ENCODE measurements at places on chromosomes 2 and 18.

GRCh38 chr2:190123956-190124355, 61.4 kb upstream of the MSTN start:
- no peak for DNase-seq

- no peak for DNase-seq
These were observed 76.5 kb downstream of the CDCA7 start for GRCh38 chr2:173431191-173431590.

GRCh38 chr2:54808661-54809060, 85.2 kb downstream of the EML6 start:
- no peak for DNase-seq

- DNase-seq = no peak
These were observed 44.7 kb upstream of the ALKAL2 start for GRCh38 chr2:332592-332991.

DNA sequence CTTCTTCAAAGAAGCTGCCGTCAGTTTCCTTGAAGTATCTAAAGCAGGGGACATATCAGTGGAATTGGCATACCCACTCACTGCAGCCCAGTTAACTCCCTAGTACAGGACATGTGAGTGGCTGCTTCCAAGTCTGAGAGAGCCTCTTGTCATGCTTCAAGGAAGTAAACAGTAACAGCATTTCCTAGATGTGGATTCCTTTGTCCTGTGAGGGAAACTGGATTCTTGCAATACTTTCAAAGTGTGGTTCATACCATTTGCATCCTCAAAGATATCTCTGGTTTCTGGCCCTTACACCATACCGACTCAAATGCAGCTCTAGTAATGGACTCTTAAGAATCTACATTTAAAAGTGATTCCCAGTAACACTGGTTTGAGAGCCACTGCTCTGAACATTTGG, 87.2 kb downstream of the ESCO1 start:
- no peak for DNase-seq

- no peak for DNase-seq
These were observed 73.2 kb downstream of the MBP start for GRCh38 chr18:77059294-77059916.

DNA sequence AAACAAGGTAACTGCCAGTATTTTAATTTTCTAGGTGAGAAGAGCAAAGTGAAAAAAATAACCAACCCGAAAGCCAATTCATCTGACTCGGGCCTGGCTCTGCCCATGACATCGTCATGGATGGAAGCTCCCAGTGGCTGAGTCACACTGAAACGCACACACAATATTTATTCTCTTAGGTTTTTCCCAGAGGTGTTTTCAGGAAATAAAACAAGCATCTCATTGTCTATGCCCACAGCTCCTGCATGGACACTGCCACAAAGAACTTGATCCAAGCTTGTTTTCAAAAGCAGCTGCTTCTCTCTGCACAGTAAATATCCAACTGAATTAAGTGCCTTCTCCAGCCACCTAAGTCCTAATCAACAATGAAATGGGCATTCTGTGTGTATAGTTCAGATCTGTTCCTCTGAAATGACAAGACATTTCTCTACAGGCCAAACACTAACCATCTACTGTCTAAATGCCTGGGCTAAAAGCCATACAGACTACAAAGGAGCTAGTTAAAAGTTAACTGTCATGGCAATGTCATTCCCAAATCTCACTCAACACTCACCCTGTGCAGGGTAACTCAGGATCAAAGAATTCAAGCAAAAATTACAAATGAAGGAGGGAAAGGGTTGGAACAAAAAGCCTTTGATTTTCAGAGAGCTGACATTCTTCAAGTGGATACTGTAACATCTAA, 62.9 kb downstream of the RPL31 start:
- DNase-seq = no peak

DNA sequence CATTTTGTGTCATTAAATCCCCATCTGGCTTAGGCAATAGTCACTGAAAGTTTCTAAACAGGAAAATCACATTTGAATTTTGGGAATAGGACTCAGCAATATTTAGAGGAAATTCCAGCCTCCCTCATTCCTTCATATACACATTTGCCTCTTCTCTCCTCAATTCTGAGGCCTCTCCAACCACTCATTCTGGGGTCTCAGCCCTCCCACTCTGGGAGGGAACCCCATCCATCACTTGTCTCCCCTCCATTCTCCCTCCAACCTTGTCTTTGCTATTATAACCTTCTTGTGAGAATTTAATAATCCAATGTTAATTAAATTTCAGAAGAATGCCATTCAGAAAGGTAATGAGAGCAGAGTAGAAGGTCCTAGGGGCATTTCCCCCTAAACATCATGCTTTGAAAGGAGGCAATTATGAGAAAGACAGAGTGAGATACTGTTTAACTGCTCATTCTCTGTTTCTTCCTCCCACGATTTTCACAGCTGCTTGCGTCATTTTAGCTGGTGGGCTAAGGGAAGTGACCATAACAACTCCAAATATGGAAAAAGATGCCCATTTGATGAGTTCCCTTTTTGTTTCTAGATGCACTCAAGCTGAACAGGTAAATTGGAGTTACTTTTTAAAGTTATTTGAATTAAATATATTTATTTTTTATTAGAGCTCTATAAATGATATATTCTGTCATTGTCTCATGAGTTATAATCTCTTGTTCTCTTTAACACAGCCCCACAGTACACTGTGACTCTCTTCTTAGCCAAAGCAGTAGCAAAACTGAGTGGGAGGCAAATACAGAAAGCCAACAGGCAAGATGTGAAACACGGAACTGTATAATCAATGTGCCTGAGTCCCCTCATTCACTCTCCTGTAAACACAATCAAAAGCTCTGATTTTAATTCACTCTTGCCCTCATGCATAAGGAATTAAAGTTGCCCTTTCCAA, 135.1 kb downstream of the DLGAP1 start:
- no peak for DNase-seq

DNA sequence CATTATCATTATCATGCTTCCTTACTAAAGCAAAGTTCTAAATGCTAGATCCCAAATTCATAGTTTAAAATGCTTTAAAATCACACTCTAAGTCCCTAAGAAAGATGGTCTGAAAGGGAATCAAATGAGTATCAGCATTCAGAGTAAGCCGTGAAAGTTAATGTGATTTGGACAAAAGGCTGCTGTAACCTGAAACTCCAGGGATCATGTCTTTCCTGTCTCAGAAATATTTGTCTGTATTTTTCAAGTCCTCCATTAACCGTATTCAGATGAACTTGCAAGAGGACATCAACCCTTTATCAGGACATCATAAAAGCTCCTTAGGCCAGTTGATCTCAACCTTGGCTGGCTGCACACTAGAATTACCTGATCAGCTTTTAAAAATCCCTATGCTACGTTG, 324.3 kb upstream of the PKDCC start:
- no peak for DNase-seq

GRCh38 chr18:78521136-78521535, 458.5 kb upstream of the SALL3 start:
- no peak for DNase-seq

- DNase-seq = no peak
These were observed 50.2 kb downstream of the SEMA4F start for GRCh38 chr2:74704216-74704615.
